Colonic mucosa (tissue), 4 donors: ENCODE measurements at places on chromosomes 4 and X.

DNA sequence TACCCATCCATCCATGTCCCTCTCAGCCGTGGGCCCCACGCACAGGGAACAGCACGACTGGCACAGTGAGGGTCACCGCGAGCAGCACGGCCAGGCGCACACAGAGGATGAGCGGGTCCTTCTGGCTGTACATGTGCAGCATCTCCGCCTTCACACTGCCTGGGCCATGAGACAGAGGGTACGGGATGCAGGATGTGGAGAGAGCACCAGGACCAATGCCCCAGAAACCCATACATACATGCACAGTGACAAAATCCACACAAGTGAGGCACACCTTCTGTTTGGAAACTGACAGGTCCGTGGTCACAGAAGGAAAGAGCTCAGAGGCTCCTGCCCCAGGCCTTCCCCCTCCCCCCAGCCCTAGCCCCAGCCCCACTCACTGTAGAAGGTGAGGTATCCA is 9.5 kb downstream of the SLC38A5 start:
- no peak for DNase-seq

- no peak for DNase-seq
Observed at GRCh38 chr4:106850691-106851090, 185.4 kb downstream of the DKK2 start.

- no peak for DNase-seq
Observed at GRCh38 chrX:96838537-96838936, 45.2 kb upstream of the RPA4 start.

- DNase-seq: no peak
Observed at GRCh38 chrX:136662104-136662503, 14.1 kb downstream of the CD40LG start.

- DNase-seq: no peak
Observed at GRCh38 chr4:41104155-41104554, 110.2 kb downstream of the APBB2 start.

GRCh38 chrX:72019487-72019886 is 108.8 kb downstream of the NHSL2 start:
- DNase-seq: peak; percentile 13

DNA sequence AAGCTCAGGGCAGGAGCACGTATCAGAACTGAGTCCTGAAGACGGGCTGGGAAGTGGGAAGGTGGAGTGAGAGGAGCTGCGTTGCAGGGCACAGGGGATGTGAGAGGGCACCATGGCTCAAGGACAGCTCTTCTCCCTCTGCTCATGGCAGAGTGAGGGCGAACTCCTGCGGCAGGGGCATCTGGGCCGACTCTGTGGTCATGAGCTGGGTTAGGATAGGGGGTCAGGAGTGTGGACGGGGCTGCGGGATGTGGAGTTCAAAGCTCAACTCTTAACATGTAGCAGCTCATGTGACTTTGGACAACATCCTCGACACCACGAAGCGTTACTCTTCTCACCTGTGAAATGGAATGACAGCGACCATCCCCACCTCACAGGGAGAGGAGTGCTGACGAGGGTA is 19.4 kb upstream of the SORCS2 start:
- DNase-seq: no peak

DNA sequence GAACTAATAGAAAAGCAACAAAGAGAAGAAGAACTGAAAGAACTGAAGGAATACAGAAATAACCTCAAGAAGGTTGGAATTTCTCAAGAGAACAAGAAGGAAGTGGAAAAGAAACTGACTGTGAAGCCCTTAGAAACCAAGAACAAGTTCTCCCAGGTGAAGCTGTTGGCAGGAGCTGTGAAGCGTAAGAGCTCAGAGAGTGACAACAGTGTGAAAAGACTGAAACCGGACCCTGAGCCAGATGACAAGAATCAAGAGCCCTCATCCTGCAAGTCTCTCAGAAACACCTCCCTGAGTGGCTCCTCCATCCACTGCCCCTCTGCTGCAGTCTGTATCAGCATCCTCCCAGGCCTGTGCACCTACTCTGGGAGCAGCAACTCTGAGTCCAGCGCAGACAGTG is 8.4 kb upstream of the FHDC1 start:
- DNase-seq: no peak

DNA sequence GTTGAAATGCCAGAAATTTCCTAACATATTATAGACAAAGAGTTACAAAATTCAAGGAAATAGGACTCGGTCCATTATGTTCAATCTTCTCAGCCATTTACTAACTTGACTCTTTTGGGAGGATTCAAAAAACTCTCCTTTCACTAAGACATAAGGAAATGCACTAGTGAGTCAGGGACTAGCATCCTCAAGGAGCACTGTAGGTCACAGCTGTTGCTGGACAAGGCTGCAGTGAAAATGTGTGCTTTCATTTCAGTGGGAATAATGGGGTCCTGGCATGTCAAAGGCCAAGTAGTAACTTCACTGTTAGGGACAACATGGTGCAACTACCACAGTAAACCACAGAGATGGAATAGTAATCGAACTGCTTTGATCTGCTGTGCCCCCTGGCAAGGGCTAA is 56.9 kb upstream of the ABCG2 start:
- DNase-seq: no peak

DNA sequence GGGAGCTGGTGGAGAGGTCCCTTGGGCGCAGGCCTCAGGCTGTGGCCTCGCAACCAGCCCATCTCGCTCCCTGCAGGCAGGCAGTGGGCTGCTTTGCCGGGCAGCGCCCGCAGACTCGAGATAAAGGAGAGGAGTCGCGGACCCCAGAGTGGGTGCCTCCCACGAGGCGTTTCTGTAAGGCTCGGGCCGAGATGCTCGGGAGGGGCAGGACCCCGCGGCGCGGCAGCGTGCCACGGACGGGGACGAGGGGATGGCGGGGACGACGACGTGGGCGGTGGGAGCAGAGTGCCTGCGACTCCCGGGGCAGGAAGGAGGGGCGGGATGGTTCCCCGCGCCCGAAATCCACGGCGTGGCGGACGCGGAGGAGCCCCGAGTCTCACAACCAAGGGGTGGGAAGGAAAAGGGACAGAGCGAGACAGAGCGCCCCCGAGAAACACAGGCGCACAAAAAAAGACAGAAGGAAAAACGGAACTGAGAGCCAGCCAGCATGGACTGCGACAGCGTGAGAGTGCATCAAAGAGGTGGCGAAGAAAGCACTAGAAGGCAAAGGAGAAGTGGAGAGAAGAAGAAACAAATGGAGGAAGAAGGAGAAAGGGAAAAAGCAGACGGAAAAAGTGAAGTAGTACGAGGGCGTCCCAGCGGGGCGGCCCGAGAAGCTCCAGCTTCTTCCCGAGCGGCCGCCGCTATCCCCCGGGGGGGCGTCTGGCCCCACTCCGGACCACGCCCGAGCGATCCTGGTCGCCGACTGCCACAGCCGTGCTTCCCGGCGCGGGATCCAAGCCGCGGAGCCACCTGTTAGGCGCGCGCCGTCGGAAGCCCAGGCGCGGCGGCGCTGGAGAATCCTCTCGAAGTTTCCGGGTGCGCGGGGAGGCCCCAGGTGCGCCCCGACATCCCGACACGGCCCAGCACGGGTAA is 1.5 kb downstream of the BEND4 start:
- peak; percentile 19 for DNase-seq

- DNase-seq: peak; percentile 40
Observed at GRCh38 chr4:4969298-4969697, 50.0 kb downstream of the CYTL1 start.

DNA sequence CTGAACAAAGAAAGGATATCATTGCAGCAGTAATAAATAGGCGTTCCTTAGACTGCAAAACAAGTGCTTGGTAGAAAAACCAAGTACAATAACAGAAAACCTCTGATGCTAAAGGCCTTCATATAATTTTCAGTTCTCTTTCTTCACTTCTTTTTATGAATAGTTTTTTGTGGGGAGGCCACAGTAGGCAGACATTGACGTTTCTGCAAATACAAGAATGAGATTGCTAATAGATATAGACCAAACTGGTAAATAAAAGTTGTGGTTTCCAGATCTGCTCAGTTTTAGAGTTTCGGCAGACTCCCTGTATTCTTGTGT is 57.0 kb upstream of the RAP1GDS1 start:
- no peak for DNase-seq

DNA sequence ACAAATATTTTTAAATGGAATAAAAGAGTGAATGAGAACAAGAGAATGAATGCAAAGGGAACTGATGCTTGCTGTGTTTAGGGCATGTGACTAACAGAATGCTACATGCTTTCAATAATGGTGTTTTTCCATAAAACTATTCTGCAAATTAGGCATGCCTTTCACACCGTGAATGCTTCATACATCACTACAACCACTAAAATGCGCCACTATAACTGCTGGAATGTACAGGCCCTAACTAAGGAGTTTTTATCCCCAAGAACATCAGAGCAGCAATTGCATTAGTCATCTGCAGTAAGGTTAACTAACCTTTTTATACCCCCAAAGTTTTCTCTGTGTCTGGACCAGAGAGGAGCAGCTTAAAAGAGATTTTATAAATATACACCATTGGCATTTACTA is 190.4 kb downstream of the ARAP2 start:
- DNase-seq: no peak

GRCh38 chrX:10972706-10973105 is 138.4 kb upstream of the HCCS start:
- DNase-seq: no peak

DNA sequence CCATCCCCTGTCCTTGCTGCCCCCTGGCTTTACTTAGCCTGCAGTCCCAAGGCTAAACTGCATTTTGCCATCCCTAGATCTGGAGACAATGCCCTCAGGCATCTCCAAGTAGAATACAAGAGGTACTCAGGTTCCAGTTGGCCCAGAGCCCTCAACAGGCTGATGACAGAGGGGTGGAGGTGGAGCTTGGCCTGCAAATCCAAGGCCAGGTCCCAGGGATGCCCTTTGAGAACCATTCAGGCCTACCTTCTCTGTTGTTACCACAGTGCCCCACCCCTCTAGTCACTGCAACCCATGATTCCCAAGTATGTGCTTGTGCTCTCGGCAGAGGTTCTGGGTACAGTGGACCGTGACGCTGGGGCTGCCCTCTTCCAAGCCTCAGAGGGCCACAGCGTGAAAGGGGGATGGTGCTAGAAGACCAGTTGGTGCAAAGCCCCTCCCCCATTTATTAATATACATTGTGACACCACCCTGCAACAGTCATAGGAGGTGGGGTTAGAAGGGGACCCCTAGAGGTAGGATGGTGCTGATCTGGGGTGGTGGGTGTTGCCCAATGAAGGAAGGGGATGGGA is 6.4 kb upstream of the UBA1 start:
- DNase-seq: no peak

DNA sequence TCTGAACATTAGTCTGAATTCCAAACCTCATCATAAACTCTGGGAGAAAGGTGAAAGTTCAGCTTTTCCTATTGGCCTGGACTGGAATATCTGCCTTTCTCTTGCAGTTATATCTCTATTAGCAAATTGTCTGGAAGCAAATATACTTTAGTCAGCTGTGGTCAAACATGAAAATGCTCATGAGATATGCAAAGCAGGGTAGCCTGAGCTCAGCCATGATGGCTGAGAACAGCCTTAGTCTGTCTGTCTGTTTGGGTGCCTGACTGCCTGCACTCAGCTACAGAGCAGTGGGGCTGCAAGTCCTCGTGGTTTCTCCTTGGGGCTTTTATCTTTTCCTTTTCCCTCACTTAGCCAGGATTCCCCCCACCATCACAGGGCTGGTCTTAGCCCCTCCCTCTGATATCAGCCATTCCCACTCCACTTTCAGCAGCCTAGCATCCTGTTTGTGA is 19.5 kb upstream of the PGRMC2 start:
- no peak for DNase-seq
